KBM-7 (cell line): ENCODE measurements at places on chromosomes 6 and 20.

- DNase-seq, result no peak
Observed at GRCh38 chr6:32833664-32834063, 4.9 kb downstream of the TAP2 start.

DNA sequence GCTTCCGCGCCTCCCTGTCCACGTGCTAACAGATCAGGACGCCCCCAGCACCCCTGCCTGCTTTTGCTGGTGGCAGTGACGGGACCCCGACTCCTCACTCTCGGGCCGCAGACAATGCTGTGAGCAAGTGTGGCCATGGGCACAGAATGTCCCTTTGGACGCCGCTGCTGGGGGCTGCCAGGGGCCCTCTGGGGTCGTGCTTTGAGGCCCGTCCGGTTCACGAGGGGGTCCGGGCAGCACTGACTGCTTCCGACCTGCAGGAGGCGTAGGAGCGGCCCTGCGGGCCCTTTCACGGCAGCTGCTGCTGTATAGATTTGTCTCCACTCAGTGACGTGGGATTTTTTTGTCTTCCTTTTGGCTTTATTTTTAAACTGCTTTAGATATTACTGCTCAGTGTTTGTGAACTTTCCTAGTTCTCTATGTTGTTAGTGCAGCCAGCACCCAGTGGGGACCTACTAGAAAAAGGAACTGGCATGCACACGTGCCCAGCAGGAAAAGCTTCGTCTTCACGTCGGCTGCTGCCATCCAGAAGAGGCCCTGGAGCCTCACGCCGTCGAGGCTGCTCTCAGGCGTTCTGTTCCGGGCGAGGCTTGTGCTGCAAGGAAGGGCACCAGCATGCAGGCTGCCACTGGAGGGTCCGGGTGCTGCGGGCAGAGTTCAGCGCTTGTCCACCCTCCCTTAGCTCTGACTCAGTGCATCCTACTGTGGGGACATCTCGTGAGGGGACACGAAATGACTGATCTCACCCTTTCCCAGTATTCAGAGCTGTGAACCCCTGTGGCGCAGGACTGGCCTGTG lies 21.7 kb downstream of the UCKL1 start:
- no peak for DNase-seq

- DNase-seq, result peak; percentile 73
Observed at GRCh38 chr6:36340618-36341454, 4.1 kb upstream of the BNIP5 start.

DNA sequence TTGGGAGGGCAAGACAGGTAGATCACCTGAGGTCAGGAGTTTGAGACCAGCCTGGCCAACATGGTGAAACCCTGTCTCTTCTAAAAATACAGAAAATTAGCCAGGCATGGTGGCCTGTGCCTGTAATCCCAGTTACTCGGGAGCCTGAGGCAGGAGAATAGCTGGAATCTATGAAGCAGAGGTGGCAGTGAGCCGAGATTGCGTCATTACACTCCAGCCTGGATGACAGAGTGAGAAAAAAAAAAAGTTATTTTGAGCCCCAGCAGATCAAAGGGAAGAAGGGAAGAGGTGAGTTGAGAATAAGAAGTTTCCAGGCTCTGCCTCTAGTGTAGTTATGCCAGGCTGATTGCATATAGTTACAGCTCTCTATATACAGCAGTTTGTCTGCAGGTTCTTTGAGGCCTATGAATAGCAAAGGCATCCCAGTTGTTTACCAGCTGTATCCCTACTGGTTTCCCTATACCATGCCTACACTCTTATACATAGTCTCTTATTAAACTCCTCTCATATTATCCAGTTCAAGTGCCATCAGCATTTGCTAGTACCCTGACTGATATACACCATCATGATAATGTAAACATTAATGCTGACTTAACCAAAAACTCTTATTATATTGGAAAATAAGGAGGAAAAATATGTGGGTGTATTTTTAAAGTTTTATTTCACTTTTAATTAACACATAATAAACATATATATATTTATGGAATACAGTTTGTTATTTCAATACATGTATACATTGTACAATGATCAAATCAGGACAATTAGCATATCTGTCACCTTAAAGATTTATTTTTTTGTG lies 823.6 kb upstream of the ADGRB3 start:
- DNase-seq, result no peak

- DNase-seq, result no peak
Observed at GRCh38 chr6:170378502-170378901, 71.9 kb downstream of the FAM120B start.

DNA sequence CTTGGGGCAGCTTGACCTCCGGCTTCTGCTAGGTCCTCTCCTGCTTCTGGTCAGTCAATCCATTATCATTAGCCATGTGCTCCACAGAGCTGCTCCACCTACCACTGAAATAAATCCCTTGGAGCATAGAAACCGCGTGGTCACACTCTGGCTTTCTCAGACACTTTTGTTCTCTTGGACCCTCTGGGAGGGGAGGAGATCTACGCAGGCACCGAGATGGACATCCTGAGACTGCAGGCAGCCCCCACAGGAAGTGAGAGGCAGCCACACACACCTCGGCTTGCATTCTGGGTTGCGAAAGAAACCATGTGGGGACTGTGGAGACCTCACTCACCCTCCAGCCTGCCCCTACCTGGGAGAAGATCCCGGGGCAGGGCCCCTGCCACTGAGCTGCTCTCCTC lies 79.5 kb downstream of the FYN start:
- no peak for DNase-seq

- no peak for DNase-seq
Observed at GRCh38 chr20:47984437-47984836, 199.2 kb upstream of the SULF2 start.

DNA sequence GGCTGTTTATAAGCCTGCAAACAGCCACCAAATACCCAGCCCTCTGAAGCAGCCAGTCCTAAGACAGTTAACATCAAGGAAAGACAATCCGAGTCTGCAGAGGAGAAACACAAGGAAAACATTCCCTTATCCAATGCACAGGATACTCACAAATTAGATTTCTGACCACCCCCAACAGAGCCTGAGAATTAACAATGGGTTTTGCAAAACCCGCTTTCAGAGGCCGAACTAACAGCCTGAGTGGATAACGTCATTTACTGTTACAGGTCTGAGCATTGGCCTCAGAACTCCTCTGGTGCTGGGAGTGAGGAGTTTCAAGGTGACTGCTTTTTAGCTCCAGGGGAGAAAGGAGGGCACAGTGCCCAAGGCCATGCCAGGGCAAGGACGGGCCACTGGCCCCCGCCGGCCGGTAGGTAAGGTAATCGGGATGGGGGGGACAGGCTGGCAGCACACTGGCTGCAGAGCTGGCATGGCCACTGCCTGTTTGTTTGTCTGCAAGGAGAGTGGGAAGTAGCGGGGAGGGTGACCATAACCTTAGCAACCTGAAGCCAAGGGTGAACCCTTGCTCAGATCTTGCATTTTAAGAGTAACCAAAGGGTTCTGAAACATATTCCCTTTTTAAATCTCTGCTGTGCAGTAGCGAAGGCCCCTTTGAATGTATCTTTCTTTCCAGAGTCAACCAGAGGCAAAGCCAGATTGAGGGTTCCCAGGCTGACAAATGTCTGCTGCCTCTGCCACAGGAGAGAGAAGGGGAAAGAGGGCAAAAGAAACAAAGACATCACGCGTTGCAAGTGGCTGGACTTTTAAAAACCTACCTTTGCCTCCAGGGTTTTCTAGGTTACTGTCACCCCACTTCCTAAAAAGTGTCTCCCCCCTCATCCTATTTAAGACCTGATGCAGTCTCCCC lies 3.9 kb downstream of the ZMYND8 start:
- DNase-seq, result no peak

DNA sequence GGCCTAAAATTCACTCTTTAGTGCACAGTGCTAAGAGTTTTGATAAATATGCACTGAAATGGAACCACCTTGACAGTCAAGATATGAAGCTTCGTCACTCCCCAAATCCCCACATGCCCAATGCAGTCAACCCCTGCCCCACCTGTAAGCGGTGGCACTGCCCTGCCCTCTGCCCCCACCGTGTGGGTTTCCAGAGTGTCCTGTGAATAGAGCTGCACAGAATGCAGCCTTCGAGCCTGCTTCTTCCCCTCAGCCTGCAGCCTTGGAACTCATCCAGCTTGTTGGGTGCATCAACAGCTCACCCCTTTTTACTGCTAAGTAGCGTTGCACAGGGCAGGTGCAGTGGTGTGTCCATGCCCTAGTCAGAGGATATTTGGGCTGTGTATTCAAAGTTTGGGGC lies 216.3 kb downstream of the SYNDIG1 start:
- no peak for DNase-seq

GRCh38 chr6:148235446-148235845 lies 107.2 kb upstream of the SASH1 start:
- DNase-seq, result no peak

- DNase-seq, result no peak
Observed at GRCh38 chr6:122511193-122511924, 39.8 kb upstream of the SERINC1 start.

- DNase-seq, result no peak
Observed at GRCh38 chr20:50202677-50203076, 12.0 kb downstream of the CEBPB start.

GRCh38 chr6:65988006-65988405 lies 281.0 kb upstream of the EYS start:
- DNase-seq, result no peak

- peak; percentile 77 for DNase-seq
Observed at GRCh38 chr6:158666628-158667359, 16.9 kb downstream of the SYTL3 start.

DNA sequence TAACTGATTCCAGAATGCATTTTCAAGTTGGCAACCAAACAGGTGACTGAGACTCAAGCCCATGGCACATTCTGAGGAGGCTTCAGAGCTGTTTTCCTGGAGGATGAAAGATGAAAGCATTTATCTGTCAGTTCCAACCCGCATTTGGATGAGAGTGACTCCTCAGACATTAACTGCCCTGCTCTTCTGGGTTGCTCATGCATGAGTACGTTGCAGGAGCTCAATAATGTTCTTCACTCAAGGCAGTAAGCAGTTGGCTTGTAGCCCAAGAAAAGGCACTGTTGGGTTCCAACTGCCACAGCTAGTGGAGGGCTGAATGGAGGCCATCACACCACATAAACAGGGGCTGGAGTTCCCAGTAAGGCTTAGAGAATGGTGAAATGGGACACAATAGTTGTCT lies 155.3 kb downstream of the FUT9 start:
- DNase-seq, result no peak

- DNase-seq, result no peak
Observed at GRCh38 chr6:167572841-167573271, 248.0 kb downstream of the TTLL2 start.

DNA sequence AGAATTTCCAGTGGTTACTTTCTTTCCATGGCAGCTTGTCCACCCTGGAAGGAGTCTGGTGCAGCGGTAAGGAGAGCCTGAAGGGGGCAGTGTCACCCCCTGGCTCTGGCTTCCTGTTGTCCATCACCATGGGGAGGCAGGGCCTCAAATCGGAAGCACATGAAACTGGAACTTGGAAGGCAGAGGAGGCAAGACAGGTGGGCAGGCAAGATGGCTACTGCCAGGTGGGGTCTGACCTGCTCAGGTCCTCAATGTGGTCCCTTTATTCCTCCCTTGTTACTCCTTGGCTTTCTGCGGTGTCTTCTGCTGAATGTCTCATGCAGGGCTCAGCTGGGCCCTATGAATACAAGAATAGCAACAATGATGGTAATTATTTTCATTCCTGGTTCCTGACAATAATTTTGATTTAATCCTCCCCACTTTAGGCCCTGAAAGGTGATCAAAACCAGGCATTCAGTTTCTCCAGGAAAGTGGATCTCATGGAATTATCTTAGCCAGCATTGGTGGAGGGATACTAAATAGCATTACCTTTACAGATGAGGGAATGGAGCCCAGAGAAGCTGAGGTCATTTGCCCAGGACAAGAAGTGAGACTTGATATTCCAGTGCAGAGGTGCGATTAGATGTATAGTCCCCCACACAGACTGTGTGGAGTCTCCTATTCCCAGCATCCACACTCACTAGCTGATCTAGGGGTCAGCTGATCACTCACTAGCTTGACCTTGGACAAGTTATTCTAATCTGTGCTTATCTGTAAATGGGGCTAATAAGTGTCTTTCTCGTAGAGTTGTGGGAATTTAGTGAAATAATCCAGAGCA lies 17.6 kb upstream of the SNAI1 start:
- DNase-seq, result peak; percentile 75

- DNase-seq, result no peak
Observed at GRCh38 chr20:54132612-54133433, 41.0 kb downstream of the CYP24A1 start.

GRCh38 chr6:166202321-166202733 lies 34.7 kb upstream of the TBXT start:
- DNase-seq, result no peak

DNA sequence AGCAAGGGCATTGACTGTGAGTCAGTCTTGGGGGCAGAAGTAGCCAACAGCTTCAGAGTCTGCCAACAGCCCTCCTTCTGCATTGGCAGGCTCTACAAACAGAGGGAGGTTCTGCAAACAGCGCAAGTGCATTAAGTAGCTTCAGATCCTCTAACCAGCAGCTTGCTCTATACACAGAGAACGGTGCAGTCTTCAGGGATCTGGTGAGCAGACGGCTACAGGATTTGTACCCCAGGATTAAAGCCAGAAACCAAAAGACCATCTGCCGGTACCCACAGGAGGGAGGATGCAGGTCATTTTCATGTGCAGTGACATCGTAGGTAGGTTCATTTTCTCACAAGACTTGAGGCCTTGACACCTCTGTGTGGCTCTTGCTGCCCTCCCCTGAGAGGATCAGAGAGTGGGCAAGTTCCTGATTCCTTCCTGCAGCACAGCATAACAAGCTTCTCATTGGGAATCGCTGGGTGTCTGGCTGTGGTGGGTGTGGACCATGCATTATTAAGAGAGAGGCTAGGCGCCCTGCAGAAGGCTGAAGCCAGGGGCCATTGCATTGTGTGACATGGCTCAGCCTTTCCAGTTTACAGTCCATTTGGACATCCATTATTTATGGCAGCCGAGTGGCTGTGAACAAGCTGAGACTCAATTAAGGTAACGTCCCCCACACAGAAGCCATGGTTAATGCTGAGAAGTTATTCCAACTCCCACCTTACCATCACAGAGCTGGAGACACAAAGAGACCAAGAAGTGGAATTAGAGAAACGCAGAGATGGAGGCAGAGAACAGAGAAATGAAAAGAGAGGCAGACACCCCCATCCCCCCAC lies 250.0 kb downstream of the LRFN2 start:
- no peak for DNase-seq
